CD4-positive, alpha-beta T cell treated with Interleukin-12 subunit alpha and Interleukin-12 subunit beta, for 1 hour (primary cell): ENCODE measurements at places on chromosomes 16 and 17.

- DNase-seq = no peak
Observed at GRCh38 chr17:10879190-10879836, 41.4 kb upstream of the PIRT start.

GRCh38 chr17:1019451-1019850, 22.5 kb downstream of the TIMM22 start:
- no peak for DNase-seq

GRCh38 chr16:61807551-61807950, 228.7 kb downstream of the CDH8 start:
- no peak for DNase-seq

GRCh38 chr17:75785016-75785890, 647 bp downstream of the UNK start:
- peak; percentile 91 for DNase-seq

DNA sequence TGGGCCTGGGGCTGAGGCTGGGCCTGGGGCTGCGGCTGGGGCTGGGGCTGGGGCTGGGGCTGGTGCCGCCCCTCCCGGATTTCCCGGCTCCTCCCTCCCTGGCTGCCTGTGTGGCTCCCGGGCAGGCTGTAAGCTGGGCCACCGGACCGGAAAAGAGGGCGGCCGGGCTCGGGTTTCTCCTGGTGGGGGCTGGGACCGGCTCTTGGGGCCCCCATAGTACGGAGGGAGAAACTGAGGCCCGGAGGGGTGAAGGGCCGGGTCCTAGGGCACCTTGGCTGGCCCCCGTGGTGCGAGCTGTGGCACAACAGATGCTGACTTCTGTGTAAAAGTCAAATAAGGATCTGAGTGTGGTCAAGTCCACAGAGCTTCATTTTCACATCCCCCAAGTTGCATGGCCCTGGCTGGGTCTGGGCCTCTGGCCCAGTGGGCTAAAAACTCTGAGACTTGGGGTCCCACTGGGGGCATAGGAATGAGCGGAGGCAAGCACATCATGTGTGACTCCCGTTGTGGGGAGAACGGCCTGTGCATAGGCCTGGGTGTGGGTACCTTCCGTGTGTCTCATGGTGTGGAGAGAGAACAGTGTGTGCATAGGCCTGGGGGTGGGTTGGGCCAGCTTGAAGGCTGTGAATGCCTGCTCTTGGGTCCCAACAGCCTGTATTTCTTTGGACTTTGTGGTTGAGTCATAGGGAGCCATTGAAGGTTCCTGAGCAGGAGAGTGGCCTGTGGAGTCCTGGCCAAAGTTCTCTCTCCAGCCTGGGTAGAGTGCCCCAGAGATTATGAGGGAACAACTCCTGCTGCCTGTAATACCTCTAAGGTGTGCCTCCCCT, 123.9 kb upstream of the CIBAR2 start:
- no peak for DNase-seq

DNA sequence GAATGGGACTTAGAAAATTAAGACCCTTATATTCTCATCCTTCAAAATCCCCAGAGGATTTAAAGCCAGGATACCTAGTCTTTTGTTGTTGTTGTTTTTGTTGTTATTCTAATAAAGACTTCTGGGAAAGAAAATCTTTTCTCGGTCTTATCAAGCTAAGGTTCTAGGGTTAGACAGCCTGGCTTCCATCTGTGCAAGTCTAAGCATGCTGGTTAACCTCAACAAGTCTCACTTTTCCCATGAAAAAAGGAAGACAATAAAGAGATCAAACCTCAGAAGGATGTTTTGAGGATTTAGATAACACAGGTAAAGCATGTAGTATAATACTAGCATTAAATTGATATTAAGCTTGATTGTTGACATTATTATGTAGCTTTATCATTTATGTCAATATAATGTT, 486.4 kb upstream of the SOX9 start:
- no peak for DNase-seq

DNA sequence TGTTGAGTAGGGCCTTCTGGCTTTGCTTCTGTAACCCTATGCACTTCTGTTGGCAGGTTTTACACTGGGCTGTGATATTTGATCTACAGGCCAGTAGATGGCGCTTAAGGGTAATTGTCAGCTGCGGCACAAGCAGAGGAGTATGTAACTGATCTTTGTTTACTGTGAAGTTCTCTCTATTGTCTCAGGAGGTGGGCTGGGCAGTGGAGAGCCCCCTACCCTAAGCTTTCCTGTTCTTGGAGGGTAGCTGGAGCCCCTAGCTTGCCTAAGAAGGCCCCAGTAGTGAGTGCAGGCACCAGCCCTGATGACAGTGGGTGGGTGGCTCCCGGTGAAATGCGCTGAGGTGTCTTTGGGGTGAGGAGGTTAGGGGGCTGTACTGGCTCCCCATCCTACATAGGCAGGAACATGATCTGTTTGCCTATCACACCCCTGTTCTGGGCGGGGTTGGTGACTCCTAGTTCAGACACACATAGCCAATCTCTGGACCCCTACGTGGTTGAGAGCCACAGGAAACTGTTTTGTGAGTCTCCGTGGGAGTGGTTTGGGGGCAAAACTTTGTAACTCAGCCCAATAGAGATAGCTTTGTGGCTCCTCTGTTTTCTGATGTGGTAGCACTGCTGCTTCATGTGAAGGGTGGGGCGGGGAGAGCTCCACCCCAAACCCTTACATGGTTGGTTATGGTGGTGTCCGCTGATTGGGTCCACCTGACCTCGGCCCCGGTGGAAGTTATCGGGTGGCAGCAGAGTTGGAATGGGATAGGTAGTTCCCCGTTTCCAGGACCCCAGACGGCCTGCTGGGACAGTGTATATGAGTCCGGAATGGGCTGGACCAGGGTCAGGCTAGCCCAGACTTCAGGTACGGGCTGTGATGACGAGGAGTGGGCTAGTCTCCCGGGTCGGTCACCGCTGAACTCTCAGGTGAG, 60.4 kb downstream of the SLFN11 start:
- DNase-seq = peak; percentile 92

DNA sequence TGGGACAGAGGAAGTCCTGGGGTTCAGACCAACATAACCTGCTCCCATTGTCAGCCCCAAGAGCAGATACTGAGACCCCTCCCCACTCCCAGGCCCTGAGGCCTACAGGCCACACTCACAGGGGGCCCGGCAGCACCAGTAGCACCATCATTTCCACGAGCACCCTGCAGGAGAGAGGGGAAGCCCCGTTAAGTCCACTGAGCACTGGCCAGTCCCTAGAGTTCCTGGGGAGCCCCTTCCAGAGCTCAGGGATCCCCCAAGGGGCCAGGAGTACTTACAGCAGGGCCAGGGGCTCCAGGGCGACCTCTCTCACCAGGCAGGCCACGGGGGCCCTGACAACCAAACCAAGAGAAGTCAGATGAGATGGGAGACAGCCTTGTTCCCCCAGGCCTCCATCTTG, 5.4 kb downstream of the COL1A1 start:
- no peak for DNase-seq

- DNase-seq = no peak
Observed at GRCh38 chr17:2335726-2336214, 487 bp downstream of the TSR1 start.

DNA sequence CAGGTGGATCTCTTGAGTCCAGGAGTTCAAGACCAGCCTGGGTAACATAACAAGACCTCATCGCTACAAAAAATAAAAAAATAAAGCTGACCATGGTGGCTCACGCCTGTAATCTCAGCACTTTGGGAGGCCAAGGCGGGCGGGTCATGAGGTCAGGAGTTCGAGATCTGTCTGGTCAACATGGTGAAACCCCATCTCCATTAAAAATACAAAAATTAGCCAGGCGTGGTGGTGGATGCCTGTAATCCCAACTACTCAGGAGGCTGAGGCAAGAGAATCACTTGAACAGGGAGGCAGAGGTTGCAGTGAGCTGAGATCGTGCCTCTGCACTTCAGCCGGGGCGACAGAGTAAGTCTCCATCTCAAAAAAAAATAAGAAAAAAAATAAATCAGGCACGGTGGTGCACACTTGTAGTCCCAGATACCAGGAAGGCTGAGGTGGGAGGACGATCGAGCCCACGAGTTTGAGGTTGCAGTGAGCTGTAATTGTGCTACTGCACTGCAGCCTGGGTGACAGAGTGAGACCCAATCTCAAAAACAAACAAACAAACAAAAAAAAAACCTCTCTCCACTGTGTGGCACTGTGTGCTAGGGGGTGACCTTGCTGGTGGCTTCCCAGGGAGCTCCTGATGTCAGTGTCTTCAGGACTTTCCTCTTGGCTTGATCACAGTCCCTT, 19.8 kb upstream of the MAPK3 start:
- DNase-seq = peak; percentile 51

- no peak for DNase-seq
Observed at GRCh38 chr16:27684047-27684446, 134.1 kb downstream of the KATNIP start.

GRCh38 chr17:50847566-50847965, 12.2 kb downstream of the WFIKKN2 start:
- no peak for DNase-seq

- DNase-seq = peak; percentile 64
Observed at GRCh38 chr17:82019690-82020571, 2.7 kb downstream of the CENPX start.

DNA sequence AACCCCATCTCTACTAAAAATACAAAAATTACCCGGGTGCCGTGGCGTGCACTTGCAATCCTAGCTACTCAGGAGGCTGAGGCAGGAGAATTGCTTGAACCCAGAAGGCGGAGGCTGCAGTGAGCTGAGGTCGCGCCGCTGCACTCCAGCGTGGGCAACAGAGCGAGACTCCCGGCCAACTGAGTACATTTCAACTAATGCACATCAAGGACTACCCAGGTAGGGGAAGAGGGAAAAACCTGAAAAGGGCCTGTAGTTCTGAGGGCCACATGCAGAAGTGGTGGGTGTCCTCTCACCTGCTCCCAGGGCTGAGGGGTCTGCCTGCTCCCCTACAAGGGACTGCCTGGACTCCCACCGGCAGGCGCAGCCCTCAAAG, 584 bp upstream of the SLC16A5 start:
- DNase-seq = no peak

GRCh38 chr17:21357696-21358656, 18.2 kb upstream of the KCNJ12 start:
- no peak for DNase-seq
